Activated naive CD8-positive, alpha-beta T cell treated with anti-CD3 and anti-CD28 coated beads, Interleukin-2, amount 10 ng/mL, durations not matched to agents 7 days and 5 days (primary cell): ENCODE measurements at places on chromosomes 11 and 22. TPM values are rescaled to one million over a fixed set of nuclear protein-coding genes. Genes with fewer than 3 reads are reported as not detected.
A peak's percentile ranks its signal among the peaks of the same experiment; 100 is the strongest.

- H3K4me3 ChIP-seq, result no peak overlapping the region
- H3K27ac ChIP-seq, result no peak overlapping the region
- no peaks in the 10 kb centered on the region for H3K36me3 ChIP-seq
- H3K4me1 ChIP-seq, result no peaks in the 10 kb centered on the region
- no peak for DNase-seq
- H3K27me3 ChIP-seq, result peaks cover 11% of the 10 kb centered on the region
Observed at GRCh38 chr11:33419924-33420323, 162.7 kb downstream of the HIPK3 start.

Gene RFPL2
- not detected for total RNA-seq

DNA sequence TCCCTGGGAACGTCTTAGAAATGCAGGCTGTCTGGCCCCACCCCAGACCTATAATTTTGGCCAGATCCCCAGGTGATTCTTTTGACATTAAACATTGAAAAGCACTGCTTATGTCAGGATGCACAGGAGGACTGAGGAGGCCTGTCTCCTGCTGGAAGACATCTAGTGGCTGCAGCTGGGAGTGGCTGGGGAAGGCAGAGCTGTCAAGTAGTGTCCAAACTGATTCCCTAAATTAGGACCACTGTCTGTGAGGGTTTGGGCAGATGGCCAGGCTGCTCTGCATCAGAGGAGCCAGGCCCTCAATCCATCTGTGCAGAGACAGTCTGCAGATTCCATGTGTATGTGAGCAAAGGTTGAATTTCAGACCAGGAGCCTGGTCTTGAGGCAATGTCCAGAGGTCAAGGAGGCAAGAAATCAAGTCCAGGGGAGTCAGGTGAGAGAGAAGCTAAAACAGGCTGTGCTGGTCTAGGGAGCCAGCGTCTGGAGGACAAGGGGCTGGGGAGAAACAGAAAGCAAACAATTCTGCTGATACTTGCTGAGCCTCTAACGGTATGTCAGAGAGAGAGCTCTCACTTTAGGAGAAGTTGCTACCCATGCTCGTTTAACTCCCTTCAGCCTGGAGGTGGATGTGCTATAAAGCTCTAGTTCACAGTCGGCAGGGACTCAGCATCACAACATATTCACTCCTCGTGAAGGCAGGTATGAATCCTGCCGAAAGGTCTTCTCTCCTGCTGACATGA lies 15.3 kb upstream of the SYTL2 start:
- H3K27ac ChIP-seq, result peak overlapping the region; percentile 60
- H3K36me3 ChIP-seq, result peaks cover 3% of the 10 kb centered on the region
- H3K27me3 ChIP-seq, result peaks cover 4% of the 10 kb centered on the region
- DNase-seq, result no peak

- no peak overlapping the region for H3K27ac ChIP-seq
- H3K27me3 ChIP-seq, result peaks cover 2% of the 10 kb centered on the region
- no peak for DNase-seq
- peaks cover 22% of the 10 kb centered on the region for H3K4me1 ChIP-seq
Observed at GRCh38 chr11:76659672-76660532, 10.6 kb downstream of the LRRC32 start.

Gene CHRNA10
- total RNA-seq, result 3.2 TPM

- no peak for DNase-seq
- H3K4me3 ChIP-seq, result no peak overlapping the region
- no peaks in the 10 kb centered on the region for H3K27me3 ChIP-seq
- no peak overlapping the region for H3K27ac ChIP-seq
- H3K4me1 ChIP-seq, result peaks cover 6% of the 10 kb centered on the region
- peaks cover 6% of the 10 kb centered on the region for H3K36me3 ChIP-seq
Observed at GRCh38 chr22:30004694-30005093, 75.6 kb upstream of the HORMAD2 start.

Gene CHRM4
- 0.40 TPM for total RNA-seq

DNA sequence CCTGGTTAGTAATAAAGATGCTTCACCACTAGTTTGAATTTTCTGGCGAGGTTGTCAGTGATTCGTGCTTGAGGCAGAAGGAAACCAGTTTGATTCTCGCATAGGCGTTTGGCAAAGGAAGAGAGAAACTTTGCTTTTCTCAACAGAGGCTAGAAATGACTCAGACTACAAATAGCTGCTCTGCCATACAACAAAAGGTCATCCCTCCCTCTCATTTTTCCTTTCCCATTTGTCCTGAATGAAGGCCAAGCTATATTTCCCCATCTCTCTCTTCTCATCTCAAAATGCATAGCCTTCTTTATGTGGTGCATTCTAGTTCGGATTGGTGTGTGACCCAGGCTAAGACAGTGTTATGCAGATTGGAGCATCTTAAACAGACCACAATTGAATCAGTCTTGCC lies 741.4 kb downstream of the NTM start:
- H3K27ac ChIP-seq, result no peak overlapping the region
- H3K4me3 ChIP-seq, result no peak overlapping the region
- no peak for DNase-seq
- H3K36me3 ChIP-seq, result no peaks in the 10 kb centered on the region
- H3K4me1 ChIP-seq, result no peaks in the 10 kb centered on the region
- no peaks in the 10 kb centered on the region for H3K27me3 ChIP-seq

GRCh38 chr11:103832762-103833161 lies 203.7 kb upstream of the DDI1 start:
- no peaks in the 10 kb centered on the region for H3K4me1 ChIP-seq
- DNase-seq, result no peak
- H3K27me3 ChIP-seq, result peaks cover 2% of the 10 kb centered on the region

GRCh38 chr22:46593211-46593681 lies 26.9 kb upstream of the GRAMD4 start:
- peak overlapping the region; percentile 81 for H3K4me3 ChIP-seq
- DNase-seq, result peak; percentile 58
- peaks cover 22% of the 10 kb centered on the region for H3K4me1 ChIP-seq
- H3K27me3 ChIP-seq, result no peaks in the 10 kb centered on the region
- H3K36me3 ChIP-seq, result no peaks in the 10 kb centered on the region
- peak overlapping the region; percentile 92 for H3K27ac ChIP-seq

- H3K36me3 ChIP-seq, result no peaks in the 10 kb centered on the region
- H3K4me1 ChIP-seq, result no peaks in the 10 kb centered on the region
- H3K4me3 ChIP-seq, result no peak overlapping the region
- no peak overlapping the region for H3K27ac ChIP-seq
- H3K27me3 ChIP-seq, result peaks cover 26% of the 10 kb centered on the region
Observed at GRCh38 chr11:13776134-13776815, 107.8 kb downstream of the FAR1 start.

Gene OR51B5
- total RNA-seq, result not detected

Gene UBQLNL
- total RNA-seq, result 0.30 TPM

Gene SULT4A1
- not detected for total RNA-seq
